Brain pericyte (primary cell): ENCODE measurements at places on chromosomes 5 and 9.

GRCh38 chr5:154818471-154819116 lies 31.8 kb downstream of the FAXDC2 start:
- no peak for DNase-seq

DNA sequence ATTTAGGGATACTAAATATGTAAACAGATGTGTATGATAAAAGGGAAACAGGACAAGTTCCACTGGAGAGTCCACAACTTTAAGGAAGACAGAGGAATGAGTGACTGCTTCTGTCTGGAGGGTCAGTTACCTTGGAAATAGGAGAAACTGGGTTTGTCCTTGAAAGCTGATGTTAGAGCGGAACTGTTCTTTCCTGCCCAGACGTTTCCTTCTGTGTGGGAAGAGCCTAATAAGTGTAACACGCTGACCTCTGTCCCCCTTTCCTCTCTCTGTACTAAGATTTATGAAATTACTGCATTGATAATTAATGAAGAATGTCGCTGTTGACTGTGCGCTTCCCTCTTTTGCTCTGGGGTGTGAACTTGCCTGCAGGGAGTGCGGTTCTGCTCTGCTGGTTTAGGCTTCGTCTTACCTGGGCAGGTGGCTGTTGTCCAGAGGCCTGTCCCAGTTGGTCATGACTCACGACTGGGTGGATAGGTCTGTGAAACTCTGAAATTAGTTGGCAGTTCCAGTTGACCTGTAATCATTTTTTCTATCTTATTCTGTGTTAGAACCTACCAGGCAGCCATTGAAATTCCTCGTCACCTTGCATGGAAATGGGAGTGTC lies 126.8 kb downstream of the MTRR start:
- DNase-seq: no peak

GRCh38 chr5:135641734-135642487 lies 63.1 kb upstream of the CXCL14 start:
- DNase-seq: no peak

DNA sequence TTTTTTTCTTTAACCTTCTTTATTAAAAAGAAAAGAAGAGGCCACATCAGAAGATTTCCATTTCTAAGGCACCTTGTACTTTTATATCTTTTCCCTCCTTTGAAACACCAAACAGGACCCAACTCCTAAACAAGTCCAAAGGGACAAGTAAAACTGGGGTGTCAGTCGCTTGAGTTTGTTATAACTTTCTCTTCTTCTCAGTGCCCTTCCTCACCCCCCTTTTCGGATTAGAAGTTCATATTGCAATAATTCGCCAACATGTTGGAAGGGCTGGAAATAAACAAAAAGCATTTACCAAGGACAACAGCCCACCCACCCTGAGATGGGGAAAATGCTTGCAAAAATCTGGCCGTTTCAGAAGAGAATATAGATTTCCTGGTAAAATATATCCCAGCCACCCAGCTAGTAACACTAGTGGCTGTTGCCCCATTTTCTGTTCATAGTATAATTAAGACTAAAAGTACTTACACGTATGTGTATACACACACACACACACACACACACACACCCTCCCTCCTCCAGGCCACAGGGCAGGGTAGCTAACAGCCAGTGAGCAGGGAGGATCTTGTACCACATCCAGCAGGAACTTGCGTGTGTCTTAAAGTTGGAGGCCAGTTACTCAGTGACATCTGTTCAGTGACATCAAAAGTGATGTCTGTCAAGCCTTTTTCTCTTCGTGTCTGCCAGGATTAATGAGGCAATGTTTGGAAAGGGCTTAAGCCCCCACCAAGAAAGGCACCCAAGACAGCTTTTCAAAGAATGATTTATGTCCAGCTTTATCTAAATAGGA lies 149.1 kb upstream of the KLF4 start:
- DNase-seq: no peak

GRCh38 chr9:100426189-100426529 lies 784 bp upstream of the MSANTD3 start:
- DNase-seq: no peak

DNA sequence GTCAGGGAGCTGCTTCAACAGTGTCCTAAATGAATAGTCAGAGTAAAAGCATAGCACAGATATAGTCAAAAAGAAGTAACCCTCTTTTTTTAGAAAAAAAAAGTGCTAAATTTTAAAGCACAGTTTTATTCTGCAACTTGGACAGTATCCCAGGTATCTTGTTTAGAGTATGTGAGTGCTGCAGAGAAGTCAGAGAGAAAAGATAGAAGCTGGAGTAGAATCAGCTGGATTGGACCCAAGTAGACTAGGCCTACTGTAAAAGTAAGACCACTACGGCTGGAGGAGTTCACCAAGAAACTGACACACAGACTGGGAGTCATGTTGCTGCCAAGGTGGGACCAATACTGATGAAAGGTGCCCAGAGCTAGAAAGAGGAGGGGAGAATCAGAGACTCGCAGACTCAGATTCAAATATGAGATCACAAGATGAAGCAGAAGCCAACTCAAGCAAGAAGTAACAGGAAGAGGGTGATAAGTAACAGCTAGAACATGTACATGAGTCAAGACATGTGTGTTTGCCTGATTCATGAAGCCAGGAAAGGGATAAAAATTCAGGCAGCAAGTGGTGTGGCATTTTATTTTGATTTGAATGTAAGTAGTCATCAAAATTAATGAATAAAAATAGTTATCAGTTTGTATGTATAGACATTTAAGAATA lies 25.6 kb upstream of the TUSC1 start:
- DNase-seq: no peak

DNA sequence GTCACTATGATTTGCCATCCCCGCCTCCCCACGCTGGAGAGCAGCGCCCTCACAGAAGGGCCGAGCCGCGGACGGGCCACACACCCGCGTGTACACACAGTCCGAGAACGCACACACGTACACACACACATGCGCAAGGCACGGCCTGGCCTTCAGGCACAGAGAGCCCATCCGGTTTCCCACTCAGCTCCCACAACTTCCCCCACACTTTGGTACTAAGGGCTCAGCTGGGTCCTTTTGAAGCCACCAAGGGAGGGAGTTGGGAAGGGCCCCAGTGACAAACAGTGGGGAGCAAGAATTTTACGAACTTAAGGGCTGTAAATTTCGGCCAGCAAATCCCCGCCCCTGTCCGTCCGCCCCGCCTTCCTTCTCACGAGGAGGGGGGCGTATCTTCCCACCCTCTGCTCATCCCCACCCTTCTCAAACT lies 133.3 kb upstream of the HAND1 start:
- no peak for DNase-seq

GRCh38 chr9:68895741-68896478 lies 118.0 kb downstream of the PRKACG start:
- no peak for DNase-seq

GRCh38 chr9:16138561-16139491 lies 586.0 kb downstream of the CCDC171 start:
- DNase-seq: peak; percentile 76

GRCh38 chr5:181205761-181206649 lies 1.0 kb upstream of the TRIM7 start:
- no peak for DNase-seq

GRCh38 chr5:2740051-2740875 lies 11.2 kb downstream of the IRX2 start:
- no peak for DNase-seq

- no peak for DNase-seq
Measured at GRCh38 chr5:169116961-169117461, 183.9 kb downstream of the SLIT3 start.

GRCh38 chr9:37650299-37650872 lies 368 bp upstream of the FRMPD1 start:
- DNase-seq: no peak

DNA sequence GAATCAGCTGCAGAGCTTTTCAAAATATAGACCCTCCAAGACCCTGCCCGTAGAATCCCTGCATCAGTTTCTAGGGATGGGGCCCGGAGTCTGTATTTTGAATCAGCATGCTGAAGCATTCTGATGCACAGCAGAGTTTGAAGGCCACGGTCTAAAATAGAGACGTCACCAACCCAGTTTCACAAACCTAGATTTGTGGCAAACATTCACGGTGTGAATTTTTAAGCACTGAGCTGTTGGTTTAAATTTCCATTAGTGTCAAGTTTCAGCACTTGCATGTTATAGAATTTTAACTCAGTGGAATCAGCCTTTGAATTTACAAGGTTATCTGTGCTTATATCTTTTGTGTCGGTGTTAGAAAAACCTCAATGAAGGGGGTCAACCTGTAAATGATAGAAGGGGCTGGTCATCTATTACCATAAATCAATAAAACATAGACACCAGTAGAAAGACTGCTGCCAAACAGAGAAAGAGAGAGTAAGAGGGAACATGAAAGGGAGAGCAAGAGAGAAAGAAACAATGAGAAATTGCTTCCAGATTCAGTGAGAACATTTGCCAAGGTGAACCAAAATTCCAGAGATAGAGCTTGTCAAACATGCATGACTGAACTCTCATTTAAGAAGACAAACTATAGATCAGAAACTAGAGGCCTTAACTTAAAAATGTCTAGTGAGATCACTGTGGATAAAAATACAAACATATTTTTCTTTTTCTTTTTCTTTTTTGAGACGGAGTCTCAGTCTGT lies 414.9 kb downstream of the ZSWIM6 start:
- no peak for DNase-seq

GRCh38 chr5:135046661-135047346 lies 12.8 kb upstream of the PITX1 start:
- no peak for DNase-seq

DNA sequence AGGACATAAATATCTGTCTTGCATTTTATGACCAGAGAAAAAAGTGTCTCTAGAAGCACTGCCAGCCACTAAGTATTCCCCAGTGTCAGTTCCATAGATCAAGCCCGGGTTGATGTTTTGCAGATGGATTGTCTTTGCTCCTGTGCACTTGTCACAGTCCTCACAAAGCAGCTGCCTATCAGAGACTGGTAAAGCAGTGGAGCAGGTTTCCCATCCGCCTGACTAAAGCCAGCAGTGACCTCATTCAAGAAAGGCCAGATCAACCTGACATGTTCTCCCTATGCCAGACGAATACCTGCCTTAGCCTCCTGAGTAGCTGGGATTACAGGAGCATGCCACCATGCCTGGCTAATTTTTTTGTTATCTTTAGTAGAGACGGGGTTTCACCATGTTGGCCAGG lies 26.8 kb upstream of the GARNL3 start:
- no peak for DNase-seq

DNA sequence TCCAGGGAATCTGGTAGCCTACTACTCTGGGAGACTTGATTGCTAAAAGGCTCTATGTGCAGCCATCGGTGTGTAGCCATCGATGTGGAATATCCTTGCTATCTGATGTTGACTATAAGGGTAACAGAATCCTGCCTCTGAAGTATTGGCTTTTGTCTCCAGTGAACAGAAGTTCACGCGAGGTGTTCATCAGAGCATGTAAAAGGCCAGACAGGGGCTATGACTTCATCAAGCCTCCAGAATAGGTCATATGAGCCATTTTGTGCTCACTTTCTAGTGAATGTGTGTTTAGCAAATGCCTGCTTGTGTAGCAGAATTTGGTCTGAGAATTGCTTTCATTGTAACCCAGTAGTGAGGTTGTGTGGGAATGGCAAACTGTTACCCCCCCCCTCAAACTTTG lies 66.8 kb upstream of the RAD23B start:
- no peak for DNase-seq

DNA sequence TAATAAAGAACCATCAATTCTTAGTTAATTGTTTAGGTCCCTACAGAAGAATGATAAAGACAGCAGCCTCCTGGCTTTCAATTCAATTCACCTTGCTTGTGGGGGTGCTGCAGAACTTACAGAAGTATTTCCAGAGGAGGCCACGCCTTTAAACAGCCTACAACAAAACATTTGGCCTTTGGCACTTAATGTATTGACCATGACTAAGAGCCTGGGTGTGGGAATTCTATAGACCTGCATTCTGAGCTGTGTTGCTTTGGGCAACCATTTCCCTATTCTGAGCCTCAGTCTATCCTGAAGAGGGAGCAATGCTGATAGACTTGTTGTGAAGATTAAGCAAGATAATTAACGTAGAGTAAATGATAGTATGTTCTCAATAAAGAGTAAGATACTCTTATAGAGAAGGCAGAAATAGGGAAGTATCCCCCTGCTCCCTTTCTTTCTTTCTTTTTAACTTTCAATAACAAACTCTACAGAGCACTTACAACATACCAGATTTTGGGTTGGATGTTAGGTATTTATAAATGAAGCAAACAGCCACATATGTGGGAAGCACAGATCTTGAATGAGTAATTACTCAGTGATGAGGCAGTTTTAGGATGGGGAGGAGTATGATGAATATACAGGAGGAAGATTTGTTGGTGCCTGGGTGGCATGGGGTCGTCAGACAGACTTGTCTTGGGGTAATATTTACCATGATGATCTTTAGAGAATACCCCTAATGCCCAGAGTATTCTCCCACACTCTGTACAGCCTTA lies 28.4 kb downstream of the PAPPA start:
- DNase-seq: no peak

GRCh38 chr5:43409809-43410271 lies 2.4 kb downstream of the CCL28 start:
- no peak for DNase-seq

- no peak for DNase-seq
Measured at GRCh38 chr5:76483433-76483832, 80.3 kb downstream of the IQGAP2 start.

- no peak for DNase-seq
Measured at GRCh38 chr9:88773627-88774244, 217.5 kb upstream of the S1PR3 start.

GRCh38 chr5:98111686-98112085 lies 661.8 kb upstream of the RGMB start:
- DNase-seq: no peak

- DNase-seq: no peak
Measured at GRCh38 chr9:132141344-132141947, 20.4 kb upstream of the NTNG2 start.

- DNase-seq: no peak
Measured at GRCh38 chr5:98927989-98928872, 576 bp downstream of the CHD1 start.

GRCh38 chr5:3886524-3887451 lies 291.2 kb downstream of the IRX1 start:
- DNase-seq: no peak

- DNase-seq: no peak
Measured at GRCh38 chr9:129392093-129392541, 214.1 kb upstream of the IER5L start.

GRCh38 chr5:151612689-151613427 lies 21.7 kb upstream of the FAT2 start:
- DNase-seq: no peak

DNA sequence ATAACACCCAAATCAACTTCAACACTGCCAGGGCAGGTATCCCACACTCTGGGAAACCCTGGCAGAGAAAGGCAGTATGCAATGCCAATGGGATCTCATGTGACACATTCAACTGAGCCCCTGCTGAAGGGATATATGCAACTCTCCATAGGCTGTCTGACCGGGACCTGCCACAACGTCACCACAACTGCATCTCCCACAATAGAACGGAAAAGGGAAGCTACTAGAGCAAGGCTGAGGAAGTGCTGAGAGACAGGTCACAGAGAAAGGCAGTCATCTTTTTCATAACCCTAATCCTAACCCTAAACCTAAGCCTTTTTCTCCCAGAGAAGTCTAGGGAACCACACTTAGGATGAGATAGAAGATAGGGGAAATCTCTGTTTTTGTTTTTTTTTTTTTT lies 345.9 kb upstream of the CD180 start:
- DNase-seq: no peak
